ENCODE measurements at places on chromosomes 5 and 9.

DNA sequence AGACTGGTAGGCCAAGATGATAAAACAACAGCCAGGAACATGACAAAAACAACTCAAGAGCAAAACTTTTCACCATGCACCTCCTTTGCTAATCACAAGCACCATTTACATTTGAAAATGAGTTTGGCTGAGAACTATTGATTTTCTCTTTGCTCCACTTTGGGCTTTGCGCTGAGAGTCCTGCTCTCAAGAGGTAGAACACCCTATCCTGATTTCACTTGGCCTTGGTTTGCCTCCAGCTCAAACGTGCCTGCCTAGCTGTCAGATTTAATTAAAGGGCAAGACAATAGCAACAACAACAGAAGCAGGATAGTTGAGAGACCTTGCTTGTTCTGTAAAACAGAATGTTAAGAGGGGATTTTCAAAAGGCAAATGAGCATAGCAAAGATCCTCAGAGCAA lies 128.2 kb upstream of the ASTN2 start:
- no peaks in the 10 kb centered on the region for H3K4me1 ChIP-seq
- H3K4me3 ChIP-seq = no peak overlapping the region
- H3K27me3 ChIP-seq = no peaks in the 10 kb centered on the region
- H3K27ac ChIP-seq = no peak overlapping the region

GRCh38 chr9:35756275-35757225 lies 2.5 kb upstream of the MSMP start:
- peak overlapping the region; percentile 88 for H3K27ac ChIP-seq
- peaks cover 27% of the 10 kb centered on the region for H3K36me3 ChIP-seq
- H3K27me3 ChIP-seq = no peaks in the 10 kb centered on the region
- H3K4me3 ChIP-seq = peak overlapping the region; percentile 77
- DNase-seq = peak; percentile 77

DNA sequence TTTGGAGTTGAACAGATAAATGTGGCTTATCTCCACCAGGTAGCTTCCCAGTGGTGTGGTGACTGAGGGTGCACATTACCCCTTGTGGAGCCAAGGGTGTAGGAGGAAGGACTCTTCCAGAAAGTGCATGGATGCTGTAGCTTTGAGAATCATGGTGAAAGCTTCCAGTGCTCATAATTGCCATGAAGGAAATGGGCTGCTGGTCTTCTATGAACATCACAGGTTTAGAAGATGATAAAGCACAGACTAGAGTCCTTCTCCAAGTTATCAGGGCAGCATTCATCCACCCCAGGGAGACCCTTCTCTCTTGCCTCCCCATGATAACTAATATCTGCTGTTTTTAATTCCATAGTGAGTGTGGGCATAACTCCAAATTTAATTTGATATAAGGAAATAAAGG lies 93.4 kb upstream of the CHD1 start:
- H3K4me1 ChIP-seq = no peaks in the 10 kb centered on the region
- no peak overlapping the region for H3K4me3 ChIP-seq
- no peak for DNase-seq
- H3K27ac ChIP-seq = no peak overlapping the region
- H3K27me3 ChIP-seq = no peaks in the 10 kb centered on the region
- no peaks in the 10 kb centered on the region for H3K36me3 ChIP-seq

DNA sequence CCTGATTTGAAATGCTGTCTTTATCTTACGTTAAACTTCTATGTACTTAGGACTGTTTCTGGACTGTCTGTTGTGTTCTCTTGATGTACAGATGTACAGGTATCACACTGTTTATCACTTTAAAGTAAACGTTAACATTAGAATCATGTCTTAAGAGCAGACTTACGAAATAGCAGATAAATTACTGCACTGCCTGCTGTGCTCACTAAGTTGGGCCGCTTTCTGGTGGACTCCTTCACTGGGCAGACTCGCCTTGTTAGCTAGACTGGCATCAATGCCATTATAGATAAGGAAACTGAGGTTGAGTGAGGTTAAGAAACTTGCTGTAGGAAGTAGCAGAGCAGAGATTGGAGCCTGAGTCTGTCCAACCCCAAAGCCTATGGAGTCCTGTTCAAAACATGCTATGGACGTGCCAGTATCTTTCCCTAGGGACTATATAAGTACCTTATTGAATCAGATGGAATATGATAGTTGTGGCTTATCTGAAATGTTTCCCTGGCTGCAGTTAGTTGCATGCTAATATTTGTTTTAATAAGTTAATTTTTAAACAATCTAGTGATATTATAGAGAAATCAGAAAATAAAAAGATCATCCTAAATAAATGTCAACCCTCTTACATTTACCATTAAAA lies 16.9 kb downstream of the ZNF618 start:
- peaks cover 11% of the 10 kb centered on the region for H3K4me1 ChIP-seq
- H3K27me3 ChIP-seq = no peaks in the 10 kb centered on the region
- no peak for DNase-seq
- no peak overlapping the region for H3K27ac ChIP-seq

- no peak overlapping the region for H3K27ac ChIP-seq
- no peaks in the 10 kb centered on the region for H3K36me3 ChIP-seq
- H3K4me1 ChIP-seq = no peaks in the 10 kb centered on the region
- no peak for DNase-seq
Observed at GRCh38 chr9:16526380-16526779, 344.1 kb downstream of the BNC2 start.

DNA sequence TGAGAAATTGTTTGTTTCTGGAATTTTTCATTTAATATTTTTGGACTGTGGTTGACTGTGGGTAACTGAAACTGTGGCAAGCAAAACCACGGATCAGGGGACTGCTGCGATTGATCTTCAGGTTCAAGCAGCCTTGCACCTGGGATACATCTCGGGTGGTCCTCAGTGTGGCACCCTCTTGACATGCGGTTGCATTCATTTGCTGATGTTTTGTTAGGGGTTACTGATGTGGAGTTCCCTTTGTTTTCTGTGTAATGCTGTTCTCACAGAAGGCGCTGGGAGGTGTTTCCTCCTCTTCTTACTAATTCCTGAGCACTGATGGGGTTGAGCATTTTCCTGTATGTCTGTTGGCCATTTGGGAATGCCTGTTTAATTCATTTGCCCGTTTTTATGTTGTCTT lies 60.4 kb downstream of the EHMT1 start:
- no peak overlapping the region for H3K27ac ChIP-seq
- H3K4me3 ChIP-seq = no peak overlapping the region
- peaks cover 2% of the 10 kb centered on the region for H3K4me1 ChIP-seq
- no peak for DNase-seq
- no peaks in the 10 kb centered on the region for H3K36me3 ChIP-seq
